ENCODE measurements at places on chromosomes 12 and 14. TPM values are rescaled to one million over a fixed set of nuclear protein-coding genes. Genes with fewer than 3 reads are reported as not detected.

TDRD9 gene
- 2.4 TPM for polyA plus RNA-seq

KSR2 gene
- 0.05 TPM for polyA plus RNA-seq

GRCh38 chr12:15522574-15523187 lies 200.4 kb downstream of the PTPRO start:
- DNase-seq, result no peak

DNA sequence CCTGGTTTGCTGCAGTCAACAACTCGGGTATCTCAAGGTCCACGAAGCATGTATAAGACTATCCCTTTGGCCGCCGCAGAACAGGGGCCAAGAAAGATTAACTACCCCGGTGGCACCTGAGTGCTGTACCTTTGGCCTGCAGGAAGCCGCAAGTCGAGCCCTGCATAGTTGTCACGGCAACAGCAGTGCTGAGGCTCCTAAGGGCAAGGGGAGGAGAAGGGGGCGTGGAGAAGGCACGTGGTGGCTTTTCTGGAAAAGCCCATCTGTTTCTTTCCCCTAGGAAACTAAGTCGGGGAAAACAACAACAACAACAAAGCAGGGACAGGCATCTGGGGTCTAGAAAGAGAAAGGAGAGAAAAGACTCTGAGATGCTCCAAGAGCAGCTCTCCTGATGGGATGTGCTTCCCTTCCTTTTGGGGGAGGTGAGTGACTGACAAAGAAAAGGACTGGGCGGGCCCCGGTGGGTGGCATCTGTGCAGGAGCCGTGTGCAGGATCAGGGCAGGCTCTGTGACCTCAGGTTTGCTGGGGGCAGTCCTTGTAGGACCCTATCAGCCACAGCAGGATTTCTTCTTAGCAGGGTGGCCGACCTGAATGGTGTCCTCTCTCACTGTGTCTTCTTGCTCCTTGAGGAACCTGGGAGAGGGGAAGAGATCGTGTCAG lies 123.9 kb downstream of the PRMT8 start:
- no peak for DNase-seq

All from urinary bladder (tissue), 4 donors.